ENCODE measurements at places on chromosomes 11 and 22. TPM values are rescaled to one million over a fixed set of nuclear protein-coding genes. Genes with fewer than 3 reads are reported as not detected.

DNA sequence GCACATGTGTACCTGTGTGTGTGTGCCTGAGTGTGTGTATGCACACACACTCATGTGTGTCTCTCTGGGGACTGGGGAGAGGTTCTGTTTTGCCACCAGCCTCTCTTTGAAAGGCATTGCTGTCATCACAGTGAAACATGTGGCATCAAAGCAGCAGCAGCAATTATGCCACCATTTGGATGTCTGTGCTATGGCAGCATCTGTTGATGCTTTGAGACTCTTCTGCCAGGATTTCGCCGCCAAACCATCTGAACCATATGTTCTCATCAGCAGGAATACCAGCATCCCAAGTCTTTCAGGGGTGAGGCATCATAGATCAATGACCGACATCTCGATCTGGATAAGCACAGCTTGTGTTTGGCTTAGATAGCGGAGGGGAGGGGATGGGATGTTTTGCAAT, 168.6 kb downstream of the FAT3 start:
- H3K4me1 ChIP-seq: no peaks in the 10 kb centered on the region
- H3K4me3 ChIP-seq: no peak overlapping the region
- DNase-seq: no peak
- H3K36me3 ChIP-seq: no peaks in the 10 kb centered on the region
- no peaks in the 10 kb centered on the region for H3K27me3 ChIP-seq

DNA sequence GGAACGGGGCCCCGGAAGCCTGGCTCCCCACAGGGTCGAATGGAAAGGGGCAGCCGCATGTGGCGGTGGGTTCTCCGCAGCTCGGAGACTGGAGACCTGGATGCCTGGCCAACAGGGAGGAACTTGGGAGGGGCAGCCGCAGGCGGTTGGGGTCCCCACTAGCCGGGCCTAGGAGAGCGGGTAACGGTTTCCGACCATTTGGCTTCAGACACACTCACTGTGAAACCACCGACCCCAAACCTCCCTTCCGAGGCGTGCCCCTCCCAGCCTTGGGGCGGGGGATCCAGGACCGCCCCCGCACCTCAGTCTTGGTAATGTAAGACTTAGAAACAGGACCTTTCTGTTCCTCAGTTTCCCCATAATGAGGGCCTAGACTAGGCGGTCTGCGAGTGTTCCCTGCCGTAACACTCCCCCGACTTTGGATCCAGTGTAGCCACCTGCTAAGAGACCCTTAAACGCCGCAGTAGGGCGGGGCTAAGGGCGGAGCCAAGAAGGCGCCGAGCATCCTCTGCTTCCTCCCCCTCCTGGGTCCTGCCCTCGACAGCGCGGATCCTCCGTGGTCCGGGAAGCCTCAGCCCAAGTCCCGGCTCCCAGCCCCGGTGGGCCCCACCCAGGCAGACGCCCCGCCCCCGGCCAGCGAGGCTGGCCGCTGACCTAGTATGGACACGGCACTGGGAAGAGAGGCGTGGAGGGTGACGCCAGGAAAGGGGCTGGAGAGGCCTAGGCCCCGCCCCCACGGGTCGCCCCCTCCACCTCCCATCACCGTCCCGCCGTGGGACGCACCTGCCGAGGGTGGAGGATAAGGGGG, 1.8 kb upstream of the RASGRP2 start:
- peak overlapping the region; percentile 72 for H3K4me3 ChIP-seq
- H3K36me3 ChIP-seq: no peaks in the 10 kb centered on the region
- peaks cover 8% of the 10 kb centered on the region for H3K4me1 ChIP-seq
- H3K27ac ChIP-seq: peak overlapping the region; percentile 94
- H3K27me3 ChIP-seq: no peaks in the 10 kb centered on the region
- peak; percentile 70 for DNase-seq

GRCh38 chr11:28697920-28698827, 590.0 kb downstream of the METTL15 start:
- no peaks in the 10 kb centered on the region for H3K4me1 ChIP-seq
- no peak overlapping the region for H3K27ac ChIP-seq
- no peak for DNase-seq
- H3K27me3 ChIP-seq: no peaks in the 10 kb centered on the region

The PDE2A gene
- total RNA-seq: 1.1 TPM

The KCNJ11 gene
- not detected for total RNA-seq

The DDX25 gene
- 0.16 TPM for total RNA-seq

The NLRP14 gene
- not detected for total RNA-seq

DNA sequence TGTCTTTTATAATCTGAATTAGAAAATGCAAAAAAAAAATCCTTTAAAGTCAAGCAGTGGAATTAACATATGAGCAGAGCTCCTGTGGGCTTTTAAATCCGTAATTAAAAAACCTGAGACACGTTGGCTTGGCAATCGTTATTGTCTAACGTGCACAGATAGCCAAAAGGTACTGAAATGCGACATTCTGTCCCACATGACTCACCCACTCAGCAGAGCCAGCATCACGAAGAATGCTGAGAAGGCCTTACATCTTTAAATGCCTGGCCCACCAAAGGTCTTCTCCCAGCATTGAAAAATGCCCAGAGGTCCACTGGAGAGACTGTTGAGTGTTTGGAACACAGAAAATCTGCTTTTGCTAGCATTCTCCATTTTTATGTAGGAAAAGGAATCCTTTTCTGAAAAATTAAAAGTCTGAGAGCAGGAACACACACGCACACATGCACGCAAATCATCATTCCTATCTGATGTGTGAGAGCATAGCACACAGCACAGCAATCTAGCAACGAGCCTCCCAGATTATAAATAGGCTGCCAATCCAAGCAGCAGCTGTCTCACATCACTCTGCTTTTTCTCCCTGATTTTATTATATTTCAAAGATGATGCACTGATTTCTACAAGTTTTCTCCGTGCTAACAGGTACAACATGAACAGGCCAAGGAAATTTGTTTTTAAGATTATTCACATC, 94.5 kb downstream of the PHF21A start:
- H3K4me3 ChIP-seq: no peak overlapping the region
- H3K27me3 ChIP-seq: no peaks in the 10 kb centered on the region
- no peak for DNase-seq
- no peak overlapping the region for H3K27ac ChIP-seq
- H3K36me3 ChIP-seq: no peaks in the 10 kb centered on the region

- no peaks in the 10 kb centered on the region for H3K27me3 ChIP-seq
- DNase-seq: no peak
- no peak overlapping the region for H3K4me3 ChIP-seq
- H3K4me1 ChIP-seq: peaks cover 51% of the 10 kb centered on the region
Measured at GRCh38 chr11:1276866-1277615, 32.4 kb downstream of the TOLLIP start.

The GAS2 gene
- 2.4 TPM for total RNA-seq

DNA sequence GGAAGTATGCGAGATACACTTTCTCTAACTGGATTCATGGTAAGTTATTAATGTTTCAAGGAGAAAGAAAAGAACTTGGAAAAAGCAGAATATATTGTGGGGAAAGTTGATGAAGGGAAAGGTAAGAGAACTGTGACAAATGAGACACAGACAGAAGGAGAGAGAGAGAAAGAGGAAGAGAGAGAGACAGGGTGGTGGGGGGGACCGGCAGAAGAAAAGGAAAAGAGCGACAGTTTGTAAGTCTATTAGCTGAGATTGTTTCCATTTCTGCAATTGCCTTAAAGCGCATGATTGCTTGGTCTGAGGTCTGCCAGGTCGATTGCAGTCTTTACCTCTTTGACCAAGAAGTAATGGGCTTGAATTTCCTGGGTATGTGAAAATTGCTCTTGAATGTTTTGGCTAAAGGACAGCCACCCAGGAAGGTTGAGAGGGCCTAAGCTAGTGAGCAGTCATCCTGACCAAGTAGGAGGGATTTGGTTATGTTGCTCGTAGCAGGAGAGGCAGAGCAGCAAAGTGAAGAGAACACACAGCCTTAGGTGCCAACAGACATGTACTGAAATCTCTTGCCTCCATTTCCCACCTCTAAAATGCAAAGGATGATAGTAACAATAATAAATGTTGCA, 23.6 kb upstream of the TMA7B start:
- H3K27ac ChIP-seq: peak overlapping the region; percentile 74
- H3K36me3 ChIP-seq: peaks cover 16% of the 10 kb centered on the region
- H3K4me3 ChIP-seq: no peak overlapping the region
- peaks cover 98% of the 10 kb centered on the region for H3K4me1 ChIP-seq
- H3K27me3 ChIP-seq: no peaks in the 10 kb centered on the region

- no peak for DNase-seq
- H3K36me3 ChIP-seq: no peaks in the 10 kb centered on the region
- H3K4me1 ChIP-seq: no peaks in the 10 kb centered on the region
Measured at GRCh38 chr11:68113986-68114385, 7.2 kb downstream of the CHKA start.

DNA sequence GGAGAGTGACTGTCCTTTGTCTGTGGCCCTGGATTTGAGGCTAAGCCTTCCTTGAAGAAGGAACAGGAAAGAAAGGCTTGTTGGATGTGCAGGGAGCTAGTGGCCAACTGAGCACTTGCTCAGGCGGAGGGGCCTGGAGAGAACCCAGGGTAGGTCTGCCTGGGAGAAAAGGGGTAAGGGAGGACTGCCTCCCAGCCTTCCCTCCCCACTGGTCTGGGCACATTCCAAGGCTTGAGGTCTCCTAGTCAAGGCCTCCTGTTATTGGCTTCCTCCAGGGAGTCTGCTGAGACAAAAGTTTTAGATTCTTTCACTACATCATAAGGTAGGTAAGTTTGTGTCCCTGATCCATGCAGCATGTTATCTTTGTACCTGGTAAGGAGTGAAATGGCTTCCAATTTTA, 15.2 kb downstream of the KCNQ1OT1 start:
- H3K27me3 ChIP-seq: no peaks in the 10 kb centered on the region
- no peak for DNase-seq
- H3K4me3 ChIP-seq: no peak overlapping the region
- no peak overlapping the region for H3K27ac ChIP-seq

DNA sequence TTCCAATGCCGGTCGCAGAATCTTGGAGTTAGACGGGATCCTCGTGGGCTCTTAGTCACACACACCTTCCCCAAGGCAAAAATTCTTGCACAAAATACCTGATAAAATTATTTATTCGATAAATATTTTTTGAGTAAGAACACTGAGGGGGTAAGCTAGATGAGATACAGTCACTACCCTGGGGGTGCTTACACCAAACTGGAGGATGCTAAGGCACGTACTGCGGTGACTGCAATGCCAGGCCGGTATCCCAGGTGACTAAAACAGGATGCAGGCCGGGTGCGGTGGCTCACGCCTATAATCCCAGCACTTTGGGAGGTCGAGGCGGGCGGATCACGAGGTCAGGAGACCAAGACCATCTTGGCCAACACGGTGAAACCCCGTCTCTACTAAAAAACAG, 1.7 kb upstream of the MRTFA start:
- DNase-seq: no peak
- no peaks in the 10 kb centered on the region for H3K27me3 ChIP-seq
- H3K4me1 ChIP-seq: peaks cover 16% of the 10 kb centered on the region
- no peaks in the 10 kb centered on the region for H3K36me3 ChIP-seq
- H3K4me3 ChIP-seq: no peak overlapping the region

DNA sequence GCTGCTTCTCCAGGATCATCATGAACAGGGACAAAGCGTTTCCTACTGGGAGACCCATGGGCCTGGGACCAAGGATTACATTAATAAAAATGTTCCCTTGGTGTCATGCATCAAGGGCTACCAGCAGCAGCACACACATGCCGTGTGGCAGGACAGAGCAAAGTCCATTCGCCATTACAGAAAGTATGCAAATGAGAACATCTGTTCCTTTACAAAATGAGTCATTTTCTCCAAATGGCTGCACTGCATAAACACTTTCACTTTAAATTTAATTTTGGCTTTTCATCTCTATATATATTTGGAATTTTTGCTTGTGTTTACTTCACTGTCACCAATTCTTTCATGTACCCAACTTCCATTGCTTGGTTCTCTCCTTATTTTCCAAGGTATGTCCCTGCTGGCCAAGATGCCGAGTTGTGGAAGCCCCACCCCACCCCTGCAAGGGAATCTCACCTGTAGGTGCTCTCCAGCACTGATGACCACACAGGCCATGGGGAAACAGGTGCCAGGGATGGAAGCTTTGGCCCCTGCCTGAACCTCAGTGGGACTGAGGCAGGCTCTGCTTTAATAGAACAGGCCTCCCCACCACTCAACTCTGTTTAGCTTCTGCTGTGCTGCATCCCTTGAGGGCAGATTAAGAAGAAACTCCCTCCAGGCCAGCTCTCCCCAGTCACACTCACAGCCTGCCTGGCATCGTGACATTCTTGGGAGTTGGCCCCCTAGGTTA, 15.6 kb upstream of the GNAZ start:
- no peak overlapping the region for H3K27ac ChIP-seq
- no peaks in the 10 kb centered on the region for H3K27me3 ChIP-seq
- DNase-seq: peak; percentile 3
- H3K36me3 ChIP-seq: no peaks in the 10 kb centered on the region
- H3K4me1 ChIP-seq: no peaks in the 10 kb centered on the region

DNA sequence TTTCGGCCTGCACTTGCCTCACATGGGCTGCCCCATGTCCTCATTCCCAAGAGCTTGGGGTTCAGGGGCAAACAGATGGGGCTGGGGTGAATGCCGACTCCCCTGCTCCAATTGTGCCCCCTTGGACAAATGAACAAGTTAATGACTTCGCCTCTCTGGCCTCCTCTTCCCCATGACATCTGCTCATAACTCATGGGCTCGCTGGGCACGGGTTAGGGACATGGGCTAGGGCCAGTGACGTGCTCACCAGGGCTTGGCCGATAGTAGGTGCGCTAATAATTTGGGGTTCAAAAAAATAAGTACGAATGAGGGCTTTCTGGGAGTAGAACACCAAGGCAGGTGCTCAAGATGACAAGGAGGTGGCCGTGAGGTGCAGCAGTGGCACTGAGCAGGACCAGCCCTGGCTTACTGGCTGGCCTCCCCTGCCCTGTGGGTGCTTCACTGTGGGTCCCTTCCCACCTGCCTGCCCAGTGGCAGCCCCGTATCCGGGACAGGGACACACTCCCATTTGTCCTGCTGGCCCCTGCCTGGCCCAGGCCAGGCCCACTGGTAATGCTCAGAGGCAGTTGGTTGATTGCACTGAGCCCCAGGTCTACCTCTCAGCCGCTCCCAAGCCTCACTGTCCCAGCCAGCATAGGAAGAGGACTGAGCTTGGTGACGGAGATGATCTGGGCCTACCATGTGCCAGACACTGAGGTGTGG, 12.3 kb downstream of the CBX6 start:
- H3K27ac ChIP-seq: no peak overlapping the region
- DNase-seq: no peak
